ENCODE measurements at places on chromosomes 12 and 14. TPM values are rescaled to one million over a fixed set of nuclear protein-coding genes. Genes with fewer than 3 reads are reported as not detected.

DNA sequence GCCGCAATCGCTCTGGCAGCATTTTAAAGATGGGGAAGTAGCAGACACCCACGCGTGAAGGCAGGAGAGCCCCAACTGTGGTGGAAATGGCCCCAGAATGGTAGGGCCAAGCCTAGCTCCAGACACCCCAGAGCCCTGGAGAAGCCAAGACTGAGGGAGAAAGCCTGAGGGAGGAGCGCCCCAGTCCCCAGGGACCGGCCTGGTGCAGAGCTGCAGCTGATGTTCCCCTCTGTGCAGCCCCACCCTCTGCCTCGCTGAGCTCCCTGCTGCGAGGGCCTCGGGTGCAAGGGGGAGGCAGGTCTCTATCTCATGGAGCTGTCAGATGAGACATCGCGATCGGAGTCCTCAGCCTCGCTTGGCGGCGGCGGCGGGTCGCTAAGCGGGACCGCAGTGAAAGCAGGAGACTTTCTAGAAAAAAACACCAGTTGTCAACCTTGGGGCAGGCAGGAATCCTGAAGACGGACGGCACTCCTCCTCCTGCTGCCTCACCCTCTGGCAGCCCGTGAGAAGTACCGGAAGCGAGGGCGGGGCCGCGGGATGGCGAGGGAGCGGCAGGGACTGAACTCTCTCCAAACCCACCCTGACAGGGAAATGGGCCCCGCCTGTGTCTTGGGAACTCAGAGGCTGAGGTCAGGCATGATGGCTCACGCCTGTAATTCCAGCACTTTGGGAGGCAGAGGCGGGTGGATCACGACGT, 6.0 kb downstream of the GAPDH start:
- DNase-seq = no peak

- DNase-seq = no peak
Observed at GRCh38 chr14:27061299-27061698, 463.5 kb upstream of the NOVA1 start.

- DNase-seq = no peak
Observed at GRCh38 chr14:68935761-68936214, 43.3 kb downstream of the ACTN1 start.

- DNase-seq = no peak
Observed at GRCh38 chr12:124392667-124393413, 97.9 kb downstream of the RFLNA start.

DNA sequence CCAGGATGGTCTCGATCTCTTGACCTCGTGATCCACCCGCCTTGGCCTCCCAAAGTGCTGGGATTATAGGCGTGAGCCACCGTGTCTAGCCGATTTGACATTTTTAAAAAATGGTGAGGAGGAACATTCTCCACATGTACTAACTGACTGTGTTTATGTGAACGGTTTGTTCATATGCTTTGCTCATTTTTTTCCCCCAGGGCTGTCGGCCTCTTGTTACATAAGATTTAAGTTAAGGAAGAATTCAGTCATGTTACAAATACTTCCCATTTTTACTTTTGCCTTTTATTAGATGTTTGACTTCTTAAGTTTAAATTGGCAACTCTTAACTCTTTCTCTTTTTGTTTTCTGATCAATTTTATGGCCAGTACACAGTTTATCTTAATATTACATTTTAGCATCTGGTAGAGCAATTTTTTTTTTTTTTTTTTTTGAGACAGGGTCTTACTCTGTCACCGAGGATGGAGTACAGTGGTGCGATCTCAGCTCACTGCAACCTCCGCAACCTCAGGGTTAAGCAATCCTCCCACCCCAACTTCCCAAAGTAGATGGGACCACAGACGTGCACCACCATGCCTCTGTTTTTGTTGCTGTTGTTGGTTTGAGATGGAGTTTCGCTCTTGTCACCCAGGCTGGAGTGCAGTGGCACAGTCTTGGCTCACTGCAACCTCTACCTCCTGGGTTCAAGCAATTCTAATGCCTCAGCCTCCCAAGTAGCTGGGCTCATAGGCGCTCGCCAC, 9.6 kb downstream of the GNS start:
- no peak for DNase-seq

GRCh38 chr12:119151445-119152026, 27.2 kb upstream of the HSPB8 start:
- DNase-seq = no peak

- no peak for DNase-seq
Observed at GRCh38 chr12:6362403-6362802, 13.0 kb downstream of the SCNN1A start.

DNA sequence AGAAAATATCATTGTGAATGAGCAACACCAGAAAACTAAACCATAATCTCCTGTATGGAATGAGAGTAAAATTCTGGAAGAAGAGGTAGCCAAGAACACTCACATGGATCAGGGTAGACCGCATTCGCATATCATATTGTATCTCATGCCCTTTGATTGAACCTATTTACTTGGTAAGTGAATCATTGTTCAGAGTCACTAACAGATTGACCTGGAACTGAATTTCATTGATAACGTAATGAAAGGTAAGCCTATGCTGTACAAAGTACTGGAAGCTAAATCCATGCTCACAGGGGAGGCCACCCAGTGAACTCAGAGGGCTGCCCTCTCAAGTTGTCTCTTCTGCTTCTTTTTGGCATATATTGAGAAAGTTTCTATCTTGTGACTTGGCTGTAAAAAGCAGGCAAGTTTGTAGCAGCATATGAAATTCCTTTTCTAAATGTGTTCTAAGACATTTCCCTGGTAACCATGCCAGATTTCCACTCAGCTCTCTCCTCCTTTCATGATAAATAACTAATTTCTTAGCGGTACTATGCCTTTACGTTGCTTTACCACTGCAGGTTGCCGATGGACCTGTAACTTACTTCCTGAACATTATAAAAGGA, 91.4 kb downstream of the PLCZ1 start:
- DNase-seq = no peak

- no peak for DNase-seq
Observed at GRCh38 chr12:39771456-39771855, 151.9 kb upstream of the ABCD2 start.

DNA sequence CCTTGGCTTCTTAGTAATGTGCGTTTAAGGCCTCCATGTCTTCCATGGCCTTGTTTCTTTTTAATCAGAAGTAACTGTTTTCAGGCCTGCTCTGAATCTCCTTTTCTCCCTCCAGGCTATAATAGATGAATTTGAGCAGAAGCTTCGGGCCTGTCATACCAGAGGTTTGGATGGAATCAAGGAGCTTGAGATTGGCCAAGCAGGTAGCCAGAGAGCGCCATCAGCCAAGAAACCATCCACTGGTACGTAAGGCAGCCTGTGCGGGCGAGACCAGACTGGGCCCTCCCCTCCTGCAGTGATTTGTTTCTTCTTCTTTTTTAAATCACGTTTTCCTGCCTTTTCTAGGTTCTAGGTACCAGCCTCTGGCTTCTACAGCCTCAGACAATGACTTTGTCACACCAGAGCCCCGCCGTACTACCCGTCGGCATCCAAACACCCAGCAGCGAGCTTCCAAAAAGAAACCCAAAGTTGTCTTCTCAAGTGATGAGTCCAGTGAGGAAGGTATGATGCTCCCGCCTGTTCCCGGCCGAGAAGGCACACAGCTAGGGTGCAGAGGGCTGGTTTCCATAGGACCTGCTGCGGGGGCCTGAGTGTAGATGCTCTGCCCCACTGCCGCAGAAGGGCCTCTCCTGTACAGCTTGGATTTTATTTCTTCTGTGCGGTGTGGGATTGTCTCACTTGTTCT, 3.6 kb upstream of the GAPDH start:
- DNase-seq = no peak

DNA sequence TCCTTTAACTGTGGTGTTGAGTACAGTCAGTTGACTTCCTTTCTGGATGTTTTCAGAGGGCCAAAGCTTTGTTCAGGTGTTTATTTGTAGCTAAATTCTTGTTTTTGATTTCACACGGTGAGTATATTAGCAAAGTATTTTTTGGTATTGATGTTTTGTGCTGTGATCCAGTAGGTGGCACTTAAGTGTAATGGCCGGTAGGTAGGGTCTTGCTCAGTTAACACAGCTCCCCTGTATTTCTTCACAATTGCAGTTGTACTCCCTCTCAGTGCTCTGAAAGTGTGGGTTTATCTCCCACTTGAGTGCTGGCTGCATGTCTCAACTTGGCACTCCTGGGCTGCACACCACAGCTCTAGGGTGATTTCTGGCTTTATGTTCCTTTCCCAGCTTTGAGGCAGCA, 339.5 kb downstream of the AEBP2 start:
- no peak for DNase-seq

GRCh38 chr12:54424224-54424623, 5.2 kb upstream of the ITGA5 start:
- no peak for DNase-seq

The PPP1R1A gene
- not detected for total RNA-seq

The ZFYVE1 gene
- total RNA-seq = 23.1 TPM

The INSM2 gene
- total RNA-seq = 0.08 TPM

The DCN gene
- not detected for total RNA-seq

The CFAP251 gene
- total RNA-seq = 0.80 TPM

Data from activated naive CD4-positive, alpha-beta T cell treated with anti-CD3 and anti-CD28 coated beads, Interleukin-2, amount 50 U/mL, for 72 hours (primary cell).